ENCODE measurements at places on chromosomes 5 and 9.

- no peak for DNase-seq
Observed at GRCh38 chr5:171680485-171680884, 105.1 kb upstream of the SMIM23 start.

DNA sequence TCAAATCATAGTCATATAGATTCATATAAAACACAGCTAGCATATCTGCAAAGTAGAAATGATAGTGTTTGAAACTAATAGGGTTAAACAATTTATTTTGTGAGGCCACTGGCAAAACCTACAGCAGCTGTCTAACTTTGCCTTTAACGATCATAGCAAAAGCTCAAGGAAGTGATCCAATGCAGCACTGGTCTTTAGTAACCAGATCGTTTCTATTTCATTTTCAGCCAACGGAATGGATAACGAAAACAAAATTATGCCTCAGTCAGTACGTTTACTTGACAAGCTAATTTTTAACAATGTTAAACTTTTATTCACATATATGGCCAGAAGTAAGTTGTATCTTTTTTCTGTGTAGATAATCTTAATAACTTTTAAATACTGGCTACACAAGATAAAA lies 17.7 kb downstream of the MLLT3 start:
- no peak for DNase-seq

- no peak for DNase-seq
Observed at GRCh38 chr5:95647886-95648860, 1.6 kb downstream of the RFESD start.

- DNase-seq, result no peak
Observed at GRCh38 chr5:108196276-108196675, 185.6 kb downstream of the FBXL17 start.

GRCh38 chr5:37991301-37992299 lies 151.8 kb upstream of the GDNF start:
- DNase-seq, result no peak

DNA sequence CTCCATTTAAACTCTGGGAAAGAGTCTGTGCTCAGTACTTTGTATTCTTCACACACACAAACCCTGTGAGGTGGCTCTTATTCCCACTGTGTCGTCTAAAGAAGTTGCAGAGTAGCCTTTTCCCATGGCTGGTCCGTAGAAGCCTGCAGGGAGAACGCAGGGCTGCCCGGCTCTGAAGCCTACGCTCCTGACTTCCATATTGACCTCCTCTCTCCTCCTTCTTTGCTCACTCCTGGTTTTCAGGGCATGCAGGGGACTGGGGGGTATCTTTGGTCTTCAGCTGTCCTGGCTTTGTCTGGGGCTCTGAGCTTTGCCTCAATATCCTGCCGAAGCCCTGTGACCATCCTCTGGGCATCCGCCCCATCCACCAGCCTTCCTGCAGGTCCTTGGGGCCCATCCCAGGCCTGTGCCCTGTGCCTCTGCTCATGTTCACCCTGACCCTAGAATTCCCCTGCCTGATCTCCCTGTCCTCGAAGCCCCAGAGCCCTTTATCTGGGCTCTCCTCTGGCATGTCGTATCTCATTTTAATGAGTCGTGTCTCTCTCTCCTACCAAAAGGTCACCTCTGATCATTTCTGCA lies 83.8 kb upstream of the FSTL4 start:
- DNase-seq, result no peak

DNA sequence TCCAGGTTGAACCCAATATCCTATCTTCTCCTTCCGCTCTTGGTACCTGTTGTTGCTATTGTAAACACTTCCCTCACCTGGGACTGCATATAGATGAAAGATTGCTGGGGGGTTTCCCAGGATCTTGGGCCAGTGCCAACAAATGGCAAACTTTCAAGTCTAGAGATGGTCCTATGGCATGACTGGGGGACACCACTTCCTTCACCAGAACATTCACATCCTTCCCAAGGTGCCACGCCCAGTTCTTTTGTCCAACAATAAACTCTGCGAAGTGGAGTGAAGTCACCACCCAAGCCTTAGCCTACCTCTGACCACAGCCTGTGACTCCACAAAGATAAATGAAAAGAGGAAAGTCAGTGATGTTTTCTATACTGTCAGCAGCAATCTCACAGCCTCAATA lies 34.4 kb downstream of the DOCK8 start:
- no peak for DNase-seq

DNA sequence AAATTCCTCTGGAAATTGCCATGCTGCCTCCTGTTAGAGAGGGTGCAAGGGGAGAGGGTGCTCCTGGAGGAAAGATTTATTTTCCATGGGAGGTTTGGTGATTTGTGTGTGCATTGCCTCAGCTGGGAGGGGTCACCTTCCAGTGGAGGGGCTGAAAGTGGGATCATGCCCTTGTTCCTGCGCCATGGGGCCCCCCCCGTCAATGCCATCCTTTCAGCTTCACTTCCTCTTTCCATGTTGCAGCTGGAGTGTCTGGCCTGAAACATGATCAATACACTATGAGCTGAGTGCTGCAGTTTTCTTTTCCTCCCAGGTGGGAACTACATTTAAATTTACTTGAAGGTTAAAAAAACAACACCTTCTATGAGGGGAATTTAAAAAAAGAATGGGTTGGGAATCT lies 176.8 kb downstream of the MELK start:
- no peak for DNase-seq

- DNase-seq, result no peak
Observed at GRCh38 chr9:34034698-34035065, 14.0 kb downstream of the UBAP2 start.

Data from T1000 (cell line).